ENCODE measurements at places on chromosomes 2 and 18. TPM values are rescaled to one million over a fixed set of nuclear protein-coding genes. Genes with fewer than 3 reads are reported as not detected.
A peak's percentile ranks its signal among the peaks of the same experiment; 100 is the strongest.

DNA sequence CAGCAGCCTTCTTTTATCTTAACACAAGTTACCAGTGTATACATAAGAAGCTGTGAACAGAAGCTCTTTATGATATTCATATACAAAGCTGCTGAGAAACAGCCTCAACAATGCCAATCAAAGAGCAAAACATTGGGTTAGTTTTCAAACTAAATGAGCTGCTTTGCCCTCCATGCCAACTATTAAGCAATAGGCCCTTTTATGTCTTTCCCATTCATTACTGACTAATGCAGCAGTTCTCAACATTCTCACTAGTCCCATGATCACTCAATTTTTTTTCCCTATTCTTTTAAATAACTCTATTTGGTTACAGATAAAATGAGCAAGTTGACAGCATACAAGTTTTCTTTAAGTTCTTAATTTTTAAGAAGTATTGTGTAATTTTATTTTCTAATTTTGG is 57.9 kb upstream of the FRZB start:
- peaks cover 14% of the 10 kb centered on the region for H3K36me3 ChIP-seq
- H3K4me3 ChIP-seq: no peak overlapping the region
- H3K4me1 ChIP-seq: no peaks in the 10 kb centered on the region
- no peaks in the 10 kb centered on the region for H3K27me3 ChIP-seq
- no peak overlapping the region for H3K27ac ChIP-seq
- DNase-seq: no peak

- H3K27ac ChIP-seq: no peak overlapping the region
- H3K4me3 ChIP-seq: no peak overlapping the region
- DNase-seq: no peak
- no peaks in the 10 kb centered on the region for H3K36me3 ChIP-seq
These were observed 137.3 kb downstream of the CCDC148 start for GRCh38 chr2:158319269-158319668.

The SERPINB10 gene
- not detected for total RNA-seq

The AMER3 gene
- not detected for total RNA-seq

The SAG gene
- total RNA-seq: not detected

The PDK1 gene
- 31.9 TPM for total RNA-seq

The ALPG gene
- total RNA-seq: not detected

GRCh38 chr2:222038067-222038802 is 260.6 kb downstream of the PAX3 start:
- H3K4me3 ChIP-seq: no peak overlapping the region
- H3K36me3 ChIP-seq: no peaks in the 10 kb centered on the region
- H3K4me1 ChIP-seq: no peaks in the 10 kb centered on the region
- H3K27me3 ChIP-seq: peaks cover 9% of the 10 kb centered on the region
- H3K27ac ChIP-seq: no peak overlapping the region

GRCh38 chr2:147989809-147990403 is 30.6 kb downstream of the ORC4 start:
- H3K4me3 ChIP-seq: no peak overlapping the region
- DNase-seq: peak; percentile 40
- peaks cover 4% of the 10 kb centered on the region for H3K36me3 ChIP-seq

DNA sequence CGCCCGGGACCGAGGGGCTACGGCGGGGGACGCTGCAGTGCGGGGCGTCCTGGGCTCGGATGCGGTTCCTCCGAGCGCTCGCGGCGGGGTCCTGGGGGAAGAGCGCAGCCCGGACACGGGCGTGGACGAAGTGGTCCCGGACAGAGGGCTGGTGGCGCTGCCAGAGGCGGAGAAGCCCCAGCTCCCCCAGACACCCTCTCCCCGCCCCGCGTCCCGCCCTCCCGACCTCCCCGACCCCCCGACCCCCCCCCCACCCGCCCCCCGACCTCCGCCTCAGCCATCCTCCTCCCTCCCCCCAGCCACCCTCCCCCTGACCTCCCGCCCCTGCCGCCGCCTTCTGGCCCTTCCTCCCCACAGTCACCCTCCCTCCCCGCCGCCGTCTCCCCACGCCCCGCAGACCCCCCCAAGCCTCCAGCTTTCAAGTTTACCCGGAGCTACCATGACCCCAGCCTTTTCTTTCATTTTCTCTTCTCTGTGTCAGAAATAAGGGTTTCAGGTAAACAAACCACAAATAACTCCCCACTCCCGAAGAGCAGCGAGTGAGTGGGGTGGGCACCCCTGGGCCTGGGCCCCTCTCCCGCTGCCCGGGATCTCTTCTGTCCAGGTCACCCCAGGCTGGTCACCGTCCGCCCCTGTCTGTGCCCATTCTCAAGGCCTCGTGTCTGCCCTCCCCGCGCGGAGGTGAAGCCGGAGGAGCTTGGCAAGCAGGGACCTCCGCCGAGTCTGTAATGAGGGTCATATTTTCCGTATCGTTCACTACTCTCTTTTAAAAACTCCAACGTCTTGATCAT is 5.1 kb downstream of the NFATC1 start:
- DNase-seq: peak; percentile 56
- no peaks in the 10 kb centered on the region for H3K27me3 ChIP-seq
- peak overlapping the region; percentile 94 for H3K27ac ChIP-seq
- peak overlapping the region; percentile 81 for H3K4me3 ChIP-seq

GRCh38 chr2:231228223-231228622 is 29.8 kb downstream of the ARMC9 start:
- H3K4me3 ChIP-seq: no peak overlapping the region
- no peaks in the 10 kb centered on the region for H3K27me3 ChIP-seq
- H3K36me3 ChIP-seq: no peaks in the 10 kb centered on the region
- H3K4me1 ChIP-seq: no peaks in the 10 kb centered on the region
- no peak for DNase-seq

GRCh38 chr18:75507636-75508035 is 80.1 kb upstream of the SMIM21 start:
- H3K27ac ChIP-seq: no peak overlapping the region
- H3K4me1 ChIP-seq: no peaks in the 10 kb centered on the region
- H3K27me3 ChIP-seq: peaks cover 22% of the 10 kb centered on the region
- DNase-seq: no peak
- no peak overlapping the region for H3K4me3 ChIP-seq
- no peaks in the 10 kb centered on the region for H3K36me3 ChIP-seq

The TBC1D8 gene
- total RNA-seq: 4.5 TPM

- H3K4me3 ChIP-seq: no peak overlapping the region
- DNase-seq: no peak
- no peaks in the 10 kb centered on the region for H3K27me3 ChIP-seq
- H3K4me1 ChIP-seq: peaks cover 45% of the 10 kb centered on the region
- H3K27ac ChIP-seq: no peak overlapping the region
These were observed 102.4 kb downstream of the TRIB2 start for GRCh38 chr2:12819103-12819475.

DNA sequence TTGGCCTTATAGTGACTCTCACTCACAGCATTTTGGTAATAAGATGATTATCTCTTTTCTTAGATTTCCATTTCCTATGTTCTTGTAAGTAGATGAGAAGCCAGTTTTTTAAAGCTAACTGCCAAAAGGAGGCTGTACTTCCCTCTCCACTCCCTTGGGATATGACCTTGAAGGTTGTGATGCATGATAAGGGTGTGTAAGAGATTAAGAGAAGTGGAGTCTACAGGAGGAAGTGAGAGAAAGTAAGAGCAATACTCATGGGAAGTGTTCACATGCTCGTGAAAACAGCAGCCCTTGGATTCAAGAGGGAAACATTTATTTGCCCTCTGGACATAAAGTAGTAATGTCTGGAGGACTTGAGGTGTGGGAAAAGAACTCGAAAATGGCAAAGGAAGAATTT is 171.5 kb downstream of the EVA1A start:
- no peaks in the 10 kb centered on the region for H3K4me1 ChIP-seq
- H3K36me3 ChIP-seq: peaks cover 3% of the 10 kb centered on the region
- no peaks in the 10 kb centered on the region for H3K27me3 ChIP-seq

DNA sequence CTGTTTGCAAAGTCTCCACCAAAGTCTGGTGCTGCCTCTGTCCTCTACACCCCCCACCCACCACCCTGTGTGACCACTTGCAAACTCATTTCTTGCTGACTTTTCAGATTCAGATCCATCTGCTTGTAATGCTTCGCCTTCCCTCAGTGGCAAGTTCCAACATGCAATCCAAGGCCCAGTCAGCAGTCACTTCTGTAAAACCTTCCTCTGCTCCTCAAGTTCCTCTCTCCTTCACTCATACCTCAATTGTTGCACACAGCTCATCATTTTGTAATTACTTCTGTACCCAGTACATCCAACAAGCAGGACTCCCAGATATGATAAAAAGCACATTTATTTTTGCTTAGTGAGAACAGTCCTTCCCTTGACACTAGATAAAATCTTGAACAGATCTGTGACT is 6.5 kb upstream of the LOXHD1 start:
- H3K4me3 ChIP-seq: no peak overlapping the region
- H3K36me3 ChIP-seq: no peaks in the 10 kb centered on the region
- H3K27ac ChIP-seq: no peak overlapping the region
- no peak for DNase-seq
- no peaks in the 10 kb centered on the region for H3K4me1 ChIP-seq

DNA sequence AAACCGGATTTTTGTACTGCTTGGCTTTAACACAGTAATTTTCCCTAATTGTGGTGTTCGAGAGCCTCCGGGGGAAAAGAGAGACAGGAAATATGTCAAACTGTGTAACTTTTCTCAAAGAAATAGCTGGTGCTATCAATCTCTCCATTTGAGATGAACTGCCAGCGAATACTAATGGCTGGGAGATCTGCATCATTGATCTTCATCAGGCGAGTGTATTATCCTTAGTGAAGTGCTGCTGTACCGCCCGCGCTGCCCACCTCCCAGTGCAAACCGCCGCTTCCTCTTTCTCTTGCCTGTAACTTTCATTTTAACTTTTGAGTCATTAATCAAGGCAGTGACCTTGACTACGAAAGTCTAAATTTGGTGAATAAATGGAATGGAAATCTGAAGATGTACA is 246.1 kb upstream of the ST6GAL2 start:
- no peaks in the 10 kb centered on the region for H3K36me3 ChIP-seq
- H3K27ac ChIP-seq: no peak overlapping the region
- DNase-seq: no peak
- H3K4me3 ChIP-seq: no peak overlapping the region
- no peaks in the 10 kb centered on the region for H3K27me3 ChIP-seq
- no peaks in the 10 kb centered on the region for H3K4me1 ChIP-seq

DNA sequence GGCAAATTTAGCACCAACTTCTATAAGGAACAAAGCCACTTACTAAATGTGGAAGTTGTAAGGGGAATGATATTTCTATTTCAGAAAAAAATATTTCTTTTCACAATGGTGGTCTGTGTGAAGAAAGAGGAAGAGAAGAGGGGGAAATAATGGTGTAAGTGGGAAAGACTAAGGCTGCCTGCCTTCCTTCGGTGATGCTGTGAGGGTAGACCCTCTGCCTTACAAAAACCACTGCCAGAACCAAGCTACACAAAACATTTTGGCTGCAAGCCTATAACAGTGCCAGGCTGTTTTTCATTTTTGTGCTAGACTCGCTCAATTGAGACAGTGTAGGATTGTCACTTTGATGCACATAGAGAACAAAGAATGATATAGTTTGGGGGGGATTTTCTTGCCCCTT is 286.6 kb downstream of the ZEB2 start:
- H3K36me3 ChIP-seq: peaks cover 3% of the 10 kb centered on the region
- peaks cover 30% of the 10 kb centered on the region for H3K4me1 ChIP-seq
- no peak overlapping the region for H3K27ac ChIP-seq
- no peak for DNase-seq
- no peak overlapping the region for H3K4me3 ChIP-seq

DNA sequence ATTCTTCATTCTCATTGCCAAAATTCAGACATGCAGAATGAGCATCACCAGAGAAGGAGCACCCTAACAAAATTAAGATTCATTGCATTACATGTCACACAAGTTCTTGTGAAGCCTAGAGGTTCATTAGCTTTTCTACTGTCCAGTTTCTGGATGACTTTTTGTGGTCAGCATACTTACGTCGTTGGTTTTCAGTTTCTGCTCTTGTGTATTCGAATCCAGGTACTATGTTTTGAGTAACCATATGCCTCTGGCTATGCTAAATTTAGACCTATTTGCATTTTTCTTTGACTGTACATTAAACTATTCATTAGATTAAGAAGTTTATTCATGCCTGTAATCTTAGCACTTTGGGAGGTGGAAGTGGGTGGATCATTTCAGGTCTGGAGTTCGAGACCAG is 251.3 kb downstream of the PARD3B start:
- no peak for DNase-seq
- no peaks in the 10 kb centered on the region for H3K36me3 ChIP-seq
- no peak overlapping the region for H3K4me3 ChIP-seq
- H3K4me1 ChIP-seq: no peaks in the 10 kb centered on the region
- no peak overlapping the region for H3K27ac ChIP-seq

- DNase-seq: peak; percentile 75
- H3K36me3 ChIP-seq: peaks cover 2% of the 10 kb centered on the region
- peak overlapping the region; percentile 88 for H3K27ac ChIP-seq
- H3K4me1 ChIP-seq: peaks cover 66% of the 10 kb centered on the region
- peak overlapping the region; percentile 41 for H3K4me3 ChIP-seq
These were observed 533.1 kb downstream of the RNF144A start for GRCh38 chr2:7450188-7450832.

DNA sequence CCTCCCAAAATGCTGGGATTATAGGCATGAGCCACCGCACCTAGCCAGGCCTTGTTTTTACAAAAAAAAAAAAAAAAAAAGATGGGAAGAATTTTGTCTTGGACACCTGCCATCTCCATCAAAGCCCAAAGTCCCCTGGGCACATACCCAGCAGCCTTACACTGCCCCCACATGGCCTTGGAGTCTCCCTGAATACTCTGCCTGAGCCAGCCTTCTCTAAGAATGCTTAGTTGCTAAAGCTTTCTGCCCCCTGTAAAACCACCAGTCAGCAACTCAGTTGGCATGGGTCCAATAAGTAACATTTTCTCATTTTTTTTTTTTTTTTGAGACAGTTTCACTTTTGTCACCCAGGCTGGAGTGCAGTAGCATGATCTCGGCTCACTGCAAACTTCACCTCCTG is 40.6 kb downstream of the SPC25 start:
- peaks cover 9% of the 10 kb centered on the region for H3K36me3 ChIP-seq
- H3K27ac ChIP-seq: no peak overlapping the region
- H3K4me1 ChIP-seq: no peaks in the 10 kb centered on the region

The NT5DC4 gene
- total RNA-seq: not detected

GRCh38 chr2:188974164-188974563 is at the start of gene COL3A1:
COL3A1 (plus strand) TSS chr2:188974373; CDS start chr2:188974490, 117 bp downstream.
- H3K4me1 ChIP-seq: peaks cover 12% of the 10 kb centered on the region
- H3K27me3 ChIP-seq: peaks cover 32% of the 10 kb centered on the region
- no peak within 1 kb of the TSS for H3K27ac ChIP-seq

- no peak overlapping the region for H3K4me3 ChIP-seq
- no peak overlapping the region for H3K27ac ChIP-seq
- no peaks in the 10 kb centered on the region for H3K27me3 ChIP-seq
- DNase-seq: no peak
These were observed 46.0 kb downstream of the CAVIN2 start for GRCh38 chr2:191800874-191801273.
